ENCODE measurements at places on chromosomes 4 and X. TPM values are rescaled to one million over a fixed set of nuclear protein-coding genes. Genes with fewer than 3 reads are reported as not detected.

Gene TRIM61
- 5.2 TPM for total RNA-seq

Gene STBD1
- total RNA-seq: not detected

Gene SPANXD
- not detected for total RNA-seq

Gene DCX
- not detected for total RNA-seq

Gene CPZ
- total RNA-seq: not detected
